Stimulated activated memory B cell treated with anti-CD40 and anti-IgM and Interleukin-4, amounts not matched to agents 10 μg/mL and 1 μg/mL and 100 μg/mL, for 72 hours (primary cell): ENCODE measurements at places on chromosomes 2 and 18.
A peak's percentile ranks its signal among the peaks of the same experiment; 100 is the strongest.

- ATAC-seq, result no peak
Measured at GRCh38 chr2:60634438-60634837, 81.0 kb upstream of the BCL11A start.

- no peak for ATAC-seq
Measured at GRCh38 chr2:50951437-50951836, 80.5 kb downstream of the NRXN1 start.

DNA sequence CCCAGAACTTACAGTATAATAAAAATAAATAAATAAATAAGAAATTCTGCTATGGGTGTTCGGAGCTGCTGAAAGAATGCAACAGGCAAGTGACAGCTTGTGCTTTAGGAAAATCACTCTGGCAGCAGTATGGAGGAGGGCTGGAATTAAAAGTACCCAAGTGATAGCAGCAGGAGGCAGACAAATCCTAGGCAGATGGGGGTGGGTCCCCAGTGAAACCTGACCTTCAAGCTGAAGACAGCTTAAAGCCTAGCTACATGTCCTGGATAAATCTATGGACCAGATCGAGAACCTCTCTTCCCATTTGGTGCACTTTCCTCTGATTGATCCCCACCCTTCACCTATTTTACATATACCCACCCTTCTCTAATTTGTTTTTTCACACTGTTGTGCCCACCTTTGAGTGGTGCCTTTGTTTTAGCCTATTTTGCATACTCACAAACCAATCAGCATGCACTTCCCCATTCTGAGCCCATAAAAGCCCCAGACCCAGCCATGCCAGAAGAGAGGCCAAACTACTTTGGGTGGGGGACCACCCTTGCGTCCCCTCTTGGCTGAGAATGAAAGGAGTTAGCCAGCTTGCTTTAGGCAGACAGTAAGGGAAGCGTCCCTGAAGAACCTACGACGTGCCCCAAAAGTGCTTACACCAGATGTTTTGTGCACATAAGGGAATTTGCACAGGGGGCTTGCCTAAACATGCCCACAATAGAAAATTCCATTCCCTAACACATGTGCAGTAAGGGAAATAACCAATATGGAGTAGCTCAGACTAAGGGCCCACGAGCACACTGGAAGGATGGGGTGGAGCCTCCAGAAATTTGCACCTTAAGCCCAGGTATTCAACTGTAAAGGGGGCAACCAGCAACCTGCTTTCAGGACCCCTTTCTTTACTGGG lies 3.0 kb downstream of the METTL8 start:
- ATAC-seq, result no peak

- ATAC-seq, result no peak
Measured at GRCh38 chr2:56266761-56267414, 83.1 kb downstream of the CCDC85A start.

GRCh38 chr2:228369400-228370031 lies 188.0 kb upstream of the SPHKAP start:
- ATAC-seq, result no peak

DNA sequence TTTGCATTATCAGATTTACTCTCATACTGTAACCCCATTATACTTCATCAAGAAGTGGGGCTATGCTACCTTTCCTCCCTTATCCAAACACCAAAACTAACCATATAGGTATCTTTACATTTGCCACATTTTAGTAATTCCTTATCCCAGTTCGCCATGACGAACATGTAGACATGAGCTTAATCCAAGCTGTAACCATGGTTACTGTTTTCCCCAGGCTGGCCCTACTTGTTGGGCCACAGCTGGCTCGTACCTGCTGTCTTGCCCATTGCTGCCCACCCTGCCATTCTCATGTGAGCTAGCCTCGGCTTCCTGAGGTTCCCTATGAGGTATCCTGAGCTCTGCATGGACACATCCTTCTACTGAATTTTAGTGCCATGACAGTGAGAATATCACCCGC lies 117.7 kb downstream of the PARD3B start:
- no peak for ATAC-seq

DNA sequence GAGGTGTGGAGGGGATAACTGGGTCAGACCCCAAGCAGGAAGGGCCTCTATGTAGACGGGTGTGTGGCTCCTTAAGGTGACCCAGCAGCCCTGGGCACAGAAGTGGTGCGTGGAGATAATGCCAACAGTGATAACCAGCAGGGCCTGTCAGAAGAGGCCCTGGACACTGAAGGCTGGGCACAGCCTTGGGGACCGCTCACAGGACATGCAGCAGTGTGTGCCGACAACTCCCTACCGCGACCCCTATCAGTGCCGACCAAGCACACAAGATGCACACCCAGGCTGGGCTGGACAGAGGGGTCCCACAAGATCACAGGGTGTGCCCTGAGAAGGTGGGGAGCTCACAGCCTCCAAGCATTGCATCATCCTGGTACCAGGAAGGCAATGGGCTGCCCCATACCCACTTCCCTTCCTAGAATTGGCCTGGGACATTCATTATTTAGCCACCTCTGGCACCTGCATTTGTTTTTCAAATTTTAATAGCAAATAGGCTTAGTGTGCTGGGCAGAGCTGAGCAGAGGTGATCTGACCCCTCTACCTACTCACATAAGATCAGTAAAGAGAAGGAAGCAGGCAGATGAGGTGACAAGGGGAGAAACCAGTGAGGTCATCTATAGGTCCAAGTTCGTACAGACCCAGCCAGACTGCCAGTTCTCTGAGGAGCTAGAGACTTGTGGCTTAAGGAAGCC lies 55.2 kb downstream of the BCL11A start:
- ATAC-seq, result peak; percentile 70

- ATAC-seq, result no peak
Measured at GRCh38 chr18:62327977-62328376, 2.9 kb downstream of the TNFRSF11A start.

DNA sequence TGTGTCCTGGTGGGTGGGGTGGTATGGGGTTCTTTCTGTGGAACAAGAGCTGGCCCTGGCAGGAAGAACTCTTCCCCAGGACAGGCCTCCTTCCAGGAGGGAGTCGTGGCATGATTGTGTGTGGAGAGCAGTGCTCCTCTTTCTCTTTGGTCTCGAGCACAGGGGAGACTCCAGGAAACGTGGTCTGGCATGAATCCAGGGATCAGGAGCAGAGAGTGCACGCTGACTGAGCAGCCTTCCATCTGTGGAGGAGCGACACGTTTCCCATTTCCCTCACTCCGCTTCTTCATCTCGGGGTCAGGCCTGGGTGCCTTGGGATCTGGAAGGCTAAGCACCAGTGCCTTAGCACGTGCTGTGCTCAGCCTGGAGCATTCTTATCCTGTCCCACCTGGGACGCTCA lies 132.0 kb upstream of the HDAC4 start:
- ATAC-seq, result no peak

DNA sequence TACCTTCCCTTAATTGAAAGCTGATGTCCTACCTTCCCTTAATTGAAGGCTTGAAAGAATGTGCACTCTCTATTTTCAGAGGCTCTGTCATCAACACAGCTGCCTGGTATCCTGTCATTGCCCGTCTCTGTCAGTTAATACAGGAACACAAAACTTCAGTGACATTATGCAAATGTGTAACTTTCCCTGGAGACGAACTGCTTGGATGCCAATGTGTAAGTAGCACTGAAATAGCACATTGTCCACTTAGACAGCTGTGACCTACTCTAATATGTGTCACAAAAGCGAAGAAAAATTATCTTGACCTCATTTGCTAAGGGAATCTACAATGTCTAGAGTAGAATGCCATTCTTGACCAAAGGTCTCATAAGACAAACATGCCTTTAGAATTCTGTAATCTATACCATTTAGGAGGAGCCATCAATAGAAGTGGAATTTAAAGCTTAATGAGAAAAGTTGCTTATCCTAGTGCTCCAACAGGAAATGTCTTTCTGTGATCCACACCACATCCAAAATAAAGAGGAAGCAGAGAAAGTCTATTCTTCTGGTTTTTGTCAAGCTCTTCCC lies 138.1 kb downstream of the BARD1 start:
- ATAC-seq, result no peak

DNA sequence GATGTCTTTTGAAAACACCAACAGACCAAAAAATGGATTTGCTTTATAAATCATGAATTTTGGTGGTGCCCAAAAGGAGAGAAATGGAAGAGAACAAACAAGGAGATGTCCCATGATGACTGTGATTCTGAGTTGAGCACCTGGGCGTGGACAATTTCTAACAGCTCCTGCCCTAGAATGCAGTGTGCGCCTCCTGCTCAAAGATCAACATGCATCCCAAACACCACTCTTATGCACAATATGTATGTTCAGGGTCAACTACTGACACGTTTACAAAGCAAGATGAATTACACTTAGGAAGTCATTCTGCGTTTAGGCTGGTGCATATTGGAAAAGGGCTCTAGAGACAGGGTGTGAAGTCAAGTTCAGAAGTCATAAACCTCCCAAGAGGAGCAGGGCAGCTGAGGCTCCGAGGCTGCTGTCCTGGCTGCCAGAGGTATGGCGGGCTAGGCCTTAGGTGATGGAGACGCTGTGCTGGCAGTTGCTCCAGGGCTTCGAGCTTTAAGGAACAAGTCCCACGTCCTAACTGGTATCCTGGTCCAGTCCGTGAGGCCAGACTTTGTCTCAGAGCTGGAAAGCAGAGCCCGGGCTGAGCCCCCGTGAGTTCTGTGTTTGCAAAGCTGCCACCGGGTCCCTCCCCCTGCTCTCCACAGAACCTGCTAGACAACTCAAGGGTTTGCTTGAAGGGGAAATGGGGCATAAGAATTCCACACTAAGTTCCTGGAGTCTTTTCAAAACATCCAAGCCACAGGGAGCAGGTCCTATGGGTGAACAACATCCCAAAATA lies 74.0 kb downstream of the ZNF516 start:
- ATAC-seq, result no peak

GRCh38 chr18:26051843-26052242 lies 38.6 kb downstream of the SS18 start:
- ATAC-seq, result no peak

DNA sequence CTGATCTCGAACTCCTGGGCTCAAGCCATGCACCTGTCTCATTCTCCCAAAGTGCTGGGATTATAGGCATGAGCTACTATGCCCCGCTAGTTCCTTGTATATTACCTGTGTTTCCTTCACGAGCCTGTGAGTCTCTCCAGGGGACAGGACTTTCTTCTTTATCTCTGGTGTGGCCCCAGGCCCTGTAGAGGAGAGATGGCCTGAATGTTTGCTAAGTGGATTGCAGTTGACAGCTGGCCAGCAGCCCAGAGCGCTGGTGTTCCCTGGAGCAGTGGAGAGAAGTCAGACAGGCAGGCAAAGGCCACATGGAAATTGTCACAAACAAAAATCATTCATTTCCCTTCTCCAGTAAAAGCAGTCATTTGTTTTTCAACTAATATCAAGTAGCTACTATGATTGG lies 17.9 kb downstream of the LPIN1 start:
- ATAC-seq, result no peak

- no peak for ATAC-seq
Measured at GRCh38 chr2:218732052-218732760, 21.6 kb downstream of the TTLL4 start.

DNA sequence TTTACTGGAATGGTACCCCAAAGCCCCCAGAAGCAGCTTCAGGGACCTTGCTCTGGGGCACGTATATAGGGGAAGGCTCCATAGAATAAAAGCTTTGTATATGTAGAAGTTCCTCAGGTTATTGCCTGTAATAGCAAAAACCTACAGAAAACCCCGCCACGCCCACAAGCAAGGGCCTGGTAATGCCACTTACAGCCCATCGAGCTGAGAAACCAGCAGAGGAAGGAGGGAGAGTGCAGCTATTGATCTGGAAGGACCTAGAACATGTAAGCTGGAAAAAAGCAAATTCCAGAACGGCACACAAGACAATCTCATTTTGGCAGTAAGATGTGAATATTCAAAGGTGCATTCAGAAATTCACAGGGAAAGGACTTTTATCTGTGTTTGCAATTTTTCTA lies 15.8 kb downstream of the HS1BP3 start:
- ATAC-seq, result no peak

DNA sequence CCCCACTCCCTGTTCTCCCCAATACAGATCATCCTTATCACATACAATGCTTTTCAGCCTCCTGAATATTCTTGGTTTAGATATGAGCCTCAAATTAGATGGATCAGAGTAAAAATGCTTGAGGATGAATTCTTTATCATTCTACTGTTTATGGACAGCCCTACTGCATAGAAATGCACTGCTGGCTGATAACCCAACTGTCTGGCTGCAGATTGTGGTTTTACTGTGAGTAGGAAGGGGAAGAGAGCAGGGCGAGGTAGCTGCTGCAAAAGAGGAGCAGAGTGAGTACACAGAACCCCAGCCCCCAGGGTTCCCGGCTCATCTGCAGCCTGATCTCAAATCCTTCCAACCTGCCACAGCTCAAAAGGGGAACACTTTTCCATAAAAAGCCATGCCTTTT lies 29.4 kb upstream of the NCOA1 start:
- ATAC-seq, result no peak

DNA sequence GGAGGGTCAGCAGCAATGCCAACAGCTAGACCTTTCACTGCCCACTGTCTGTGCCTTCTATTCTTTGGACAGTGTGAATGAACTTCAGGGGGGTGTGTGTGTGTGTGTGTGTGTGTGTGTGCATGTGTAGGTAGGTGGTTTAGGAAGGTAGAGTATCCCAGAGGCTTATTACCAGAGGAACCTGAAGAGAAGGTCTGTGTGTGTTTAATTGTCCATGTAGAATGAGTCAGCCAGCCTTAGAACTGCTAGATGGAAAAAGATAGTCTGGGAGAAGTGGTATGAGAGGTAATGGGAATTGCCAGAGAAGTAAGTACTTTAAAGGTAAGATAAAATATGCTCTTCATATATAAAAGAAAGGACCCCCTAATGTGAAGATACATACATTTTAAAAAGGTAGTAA lies 522.2 kb downstream of the PIK3C3 start:
- no peak for ATAC-seq

- ATAC-seq, result no peak
Measured at GRCh38 chr18:46031741-46032140, 40.3 kb downstream of the PSTPIP2 start.

DNA sequence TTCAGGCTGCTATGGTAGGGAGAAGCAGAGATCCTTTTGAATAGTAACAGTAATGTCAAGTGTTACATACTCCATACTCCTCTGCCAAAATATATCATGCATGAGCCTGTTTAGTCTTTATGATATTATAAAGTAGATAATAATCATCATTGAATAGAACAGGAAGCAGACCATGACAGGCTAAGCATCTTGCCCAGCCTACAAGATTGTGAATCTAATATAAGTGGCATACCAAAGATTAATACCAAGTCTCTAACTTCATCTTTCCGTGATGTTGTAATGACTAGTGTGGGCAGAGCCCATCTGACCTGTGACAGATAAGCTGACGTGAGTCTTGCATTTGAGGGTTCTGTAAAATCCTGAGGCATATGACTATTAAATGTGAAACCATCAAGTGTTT lies 13.1 kb downstream of the NDUFB3 start:
- ATAC-seq, result no peak

DNA sequence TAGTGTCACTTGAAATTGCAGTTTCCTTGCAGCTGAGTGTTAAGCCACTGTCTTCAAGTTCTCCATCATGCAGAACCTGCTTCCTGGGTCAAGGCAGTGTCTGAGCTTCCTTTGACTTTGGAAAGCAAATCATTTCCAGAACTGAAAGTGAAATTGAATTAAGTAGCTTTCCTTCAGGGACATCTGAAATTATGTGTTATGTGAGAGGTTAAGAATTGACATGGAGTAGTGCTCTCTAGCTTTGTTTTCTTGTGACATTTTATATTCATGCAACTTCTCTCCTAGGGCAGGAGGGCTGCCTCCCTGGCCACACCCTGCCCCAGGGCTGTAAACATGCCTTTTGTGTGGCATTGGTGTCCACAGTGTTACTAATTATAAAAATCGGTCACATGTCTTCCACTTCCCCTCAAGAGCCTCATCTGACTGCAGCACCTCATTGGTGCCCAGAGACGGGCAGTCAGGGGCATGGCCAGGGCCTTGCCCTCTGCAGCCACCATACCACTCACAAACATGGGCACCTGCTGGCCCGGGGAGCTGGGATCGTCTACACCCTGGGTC lies 14.4 kb downstream of the RAB12 start:
- peak; percentile 86 for ATAC-seq
